ENCODE measurements at places on chromosomes 7 and 10.

GRCh38 chr7:92831716-92832533 is 4.4 kb downstream of the CDK6 start:
- no peak for DNase-seq

DNA sequence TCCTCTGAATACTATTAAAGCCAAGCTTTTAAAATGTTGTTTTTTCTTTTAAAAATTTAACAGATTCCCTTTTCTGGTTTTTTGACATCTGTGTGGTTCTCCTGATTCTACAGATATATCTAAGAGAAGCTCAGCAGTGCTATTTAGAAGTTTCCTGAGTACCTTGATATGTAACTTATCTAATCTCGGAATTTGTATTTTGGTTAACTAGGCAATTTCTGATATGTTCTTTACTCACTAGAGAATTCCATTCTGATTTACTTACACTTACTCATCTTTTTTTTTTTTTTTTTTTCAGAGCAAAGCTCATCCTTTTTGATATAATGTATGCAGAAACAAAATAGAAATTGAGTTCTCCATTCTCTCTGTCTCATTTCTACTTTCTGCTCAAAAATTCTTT is 63.8 kb downstream of the PALS2 start:
- no peak for DNase-seq

DNA sequence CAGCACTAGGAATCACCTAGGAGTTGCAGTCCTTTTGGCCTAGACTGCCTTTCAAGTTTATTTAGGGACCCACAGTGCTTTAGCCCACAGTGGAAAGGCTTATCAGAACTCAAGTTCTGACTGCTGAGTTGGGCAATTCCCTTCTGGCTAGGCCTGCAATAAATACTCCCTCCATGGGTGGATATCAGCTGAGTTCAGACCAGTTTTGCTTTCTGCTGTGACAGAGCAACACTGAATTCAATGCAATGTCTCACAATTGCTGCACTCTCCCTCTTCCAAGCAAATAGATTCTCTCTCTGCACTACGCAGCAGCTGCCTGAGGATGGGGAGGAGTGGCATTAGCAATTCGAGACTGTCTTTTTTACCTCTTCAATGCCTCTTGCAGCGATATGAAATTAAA is 1153.3 kb downstream of the SORCS1 start:
- no peak for DNase-seq

DNA sequence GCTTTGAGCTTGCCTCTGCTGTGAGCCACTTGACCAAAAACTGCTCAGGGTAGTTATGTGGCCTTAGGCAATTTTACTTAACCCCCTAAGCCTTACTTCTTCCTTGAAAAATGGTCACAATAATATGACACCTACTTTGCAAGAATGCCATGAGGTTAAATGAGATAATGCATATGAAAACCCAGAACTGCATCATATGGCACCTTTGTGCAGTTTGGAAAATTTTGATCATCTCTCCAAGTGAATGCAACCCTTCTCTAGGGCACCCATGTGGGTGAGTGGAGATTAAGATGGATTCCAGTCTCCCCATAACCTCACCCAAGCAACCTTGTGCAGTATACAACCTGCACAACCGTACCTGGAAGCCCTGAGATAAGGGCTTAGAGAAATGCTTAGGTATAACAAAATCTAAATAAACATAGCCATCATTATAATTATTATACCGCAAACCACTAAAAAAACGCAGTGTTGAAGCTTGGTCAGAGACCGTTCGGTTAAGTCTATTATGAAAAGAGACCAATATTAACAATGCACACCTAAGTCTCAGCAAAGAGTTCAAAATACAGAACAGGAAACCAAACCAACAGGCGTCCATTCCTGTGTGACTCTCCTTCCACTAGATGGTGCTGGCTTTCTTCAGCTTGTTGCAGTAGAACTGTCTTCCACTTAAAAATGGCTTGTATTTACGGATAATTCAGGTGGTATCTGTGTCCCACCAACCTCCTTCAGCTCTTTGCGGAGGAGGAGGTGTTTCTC is 21.0 kb upstream of the ASB15 start:
- DNase-seq = peak; percentile 5

DNA sequence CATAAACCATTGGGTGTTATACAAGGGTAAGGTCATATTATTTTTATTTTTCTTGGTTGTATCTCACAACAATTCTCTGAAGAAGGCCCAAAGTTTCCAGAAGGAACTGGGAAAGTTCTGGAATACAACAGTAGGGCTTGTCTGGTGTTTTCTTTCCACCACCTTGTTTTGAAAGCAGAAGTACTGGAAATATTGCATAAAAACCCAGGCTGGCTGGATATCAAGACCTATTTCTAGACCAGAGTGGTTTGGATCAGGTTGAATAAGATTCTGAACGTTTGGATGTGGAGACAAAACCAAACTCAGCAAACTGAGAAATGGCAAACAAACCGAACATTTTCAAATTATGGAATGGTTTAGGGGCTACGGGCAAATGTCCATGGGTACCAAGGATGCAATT is 182.6 kb upstream of the FZD8 start:
- no peak for DNase-seq

GRCh38 chr7:12674053-12674452 is 13.4 kb upstream of the ARL4A start:
- no peak for DNase-seq

GRCh38 chr10:123958241-123958640 is 66.6 kb upstream of the CPXM2 start:
- no peak for DNase-seq

DNA sequence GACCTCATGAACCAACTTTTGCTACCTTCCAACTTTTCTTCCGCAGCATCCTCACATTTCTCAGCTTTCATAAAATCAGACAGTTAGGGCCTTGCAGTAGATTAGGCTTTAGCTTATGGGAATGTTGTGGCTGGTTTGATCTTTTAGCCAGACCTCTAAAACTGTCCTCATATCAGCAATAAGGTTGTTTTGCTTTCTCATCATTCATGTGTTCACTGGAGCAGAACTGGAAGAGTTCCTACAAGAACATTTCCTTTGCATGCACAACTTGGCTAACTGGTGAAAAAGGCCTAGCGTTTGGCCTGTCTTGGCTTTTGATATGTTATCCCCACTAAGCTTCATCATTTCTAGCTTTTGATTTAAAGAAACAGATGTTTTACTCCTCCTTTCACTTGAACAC is 130.0 kb upstream of the LRRTM3 start:
- no peak for DNase-seq

DNA sequence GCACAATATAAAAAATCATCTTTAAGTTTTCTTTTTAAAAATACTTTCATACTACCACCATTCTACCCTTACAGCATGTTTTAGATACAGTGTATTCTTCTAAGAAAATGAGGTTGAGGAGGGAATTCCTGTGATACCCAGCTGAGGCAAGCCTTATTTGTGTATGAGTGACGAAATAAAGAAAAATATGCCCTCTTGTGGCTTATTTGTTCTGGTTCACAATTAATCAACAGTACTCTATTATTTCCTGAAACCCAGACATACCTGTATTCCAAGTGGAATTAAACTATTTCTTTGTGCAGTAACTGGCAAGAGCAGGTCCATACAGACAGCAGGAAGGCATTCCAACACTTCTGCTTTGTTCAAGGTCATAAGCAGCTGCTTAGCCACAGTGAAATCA is 4.5 kb upstream of the SEMA3D start:
- no peak for DNase-seq
